ENCODE measurements at places on chromosomes 1 and 21. TPM values are rescaled to one million over a fixed set of nuclear protein-coding genes. Genes with fewer than 3 reads are reported as not detected.

DNA sequence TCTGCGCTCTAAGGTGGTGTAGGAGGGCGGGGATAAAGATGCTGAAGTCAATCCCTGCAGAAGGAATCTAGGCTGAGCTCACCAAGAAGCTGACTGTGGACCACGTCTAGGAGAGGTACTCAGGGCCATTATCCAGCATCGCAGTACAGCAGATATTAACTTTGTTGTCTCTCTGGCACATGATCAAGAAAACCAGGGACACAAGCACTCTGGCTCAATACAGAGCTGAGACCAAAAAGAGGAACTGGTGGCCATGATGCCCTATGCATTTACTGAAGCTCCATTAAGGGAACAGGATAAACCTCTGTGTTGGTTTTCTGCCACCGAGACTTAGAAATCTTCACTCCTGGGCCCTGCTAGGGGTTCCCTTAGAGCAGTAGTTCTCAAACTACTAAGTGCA is 38.0 kb upstream of the ANGPTL7 start:
- H3K4me1 ChIP-seq: no peaks in the 10 kb centered on the region
- peaks cover 23% of the 10 kb centered on the region for H3K36me3 ChIP-seq
- H3K27ac ChIP-seq: no peak overlapping the region
- no peaks in the 10 kb centered on the region for H3K27me3 ChIP-seq
- H3K4me3 ChIP-seq: no peak overlapping the region

DNA sequence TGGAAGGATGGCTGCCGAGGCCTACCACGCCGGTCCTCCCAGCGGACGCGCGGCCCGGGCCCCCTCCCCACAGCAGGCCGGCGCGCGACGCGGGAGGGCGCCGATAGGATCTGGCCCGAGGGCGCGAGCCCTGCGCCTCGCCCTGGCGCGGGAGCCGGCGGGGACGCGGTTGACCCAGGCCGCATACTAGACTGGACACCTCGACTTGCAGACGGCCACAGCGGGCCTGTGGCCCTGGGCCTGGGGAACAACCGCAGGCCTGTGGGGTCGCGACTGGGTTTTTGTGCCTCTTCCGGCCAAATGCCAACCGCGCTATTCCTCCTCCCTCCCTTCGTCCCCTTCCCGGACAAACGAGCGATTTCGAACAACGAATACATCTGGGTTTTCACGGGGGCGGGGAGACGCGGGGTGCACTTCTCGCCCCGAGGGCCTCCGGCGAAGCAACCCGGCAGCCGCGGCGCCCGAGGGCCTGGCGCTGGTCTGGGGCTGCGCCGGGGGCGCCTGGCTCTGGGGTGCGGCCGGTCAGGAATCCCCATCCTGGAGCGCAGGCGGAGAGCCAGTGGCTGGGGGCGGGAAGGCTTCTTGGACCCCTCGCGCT is 2.4 kb downstream of the NHLH2 start:
- H3K27ac ChIP-seq: no peak overlapping the region
- no peaks in the 10 kb centered on the region for H3K4me1 ChIP-seq
- no peak overlapping the region for H3K4me3 ChIP-seq
- no peak for DNase-seq
- peaks cover 10% of the 10 kb centered on the region for H3K27me3 ChIP-seq
- no peaks in the 10 kb centered on the region for H3K36me3 ChIP-seq

DNA sequence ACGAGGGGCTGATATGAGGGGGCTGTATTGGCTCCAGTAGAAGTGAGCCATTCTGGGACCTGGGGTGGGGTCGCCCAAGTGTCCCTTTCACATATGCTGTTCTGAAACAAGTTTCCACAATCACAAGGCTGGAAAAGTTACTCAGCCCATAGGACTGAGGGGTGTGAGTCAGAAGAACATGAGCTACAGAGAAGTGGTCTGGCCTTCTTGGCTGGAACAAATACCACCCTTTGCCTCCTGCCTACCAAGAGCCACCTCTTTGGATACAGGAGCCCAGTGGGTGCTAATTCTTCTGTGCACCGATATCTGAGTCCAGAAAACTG is 42.4 kb downstream of the MEF2D start:
- no peak overlapping the region for H3K27ac ChIP-seq
- no peaks in the 10 kb centered on the region for H3K27me3 ChIP-seq
- no peak for DNase-seq
- H3K4me1 ChIP-seq: peaks cover 5% of the 10 kb centered on the region

DNA sequence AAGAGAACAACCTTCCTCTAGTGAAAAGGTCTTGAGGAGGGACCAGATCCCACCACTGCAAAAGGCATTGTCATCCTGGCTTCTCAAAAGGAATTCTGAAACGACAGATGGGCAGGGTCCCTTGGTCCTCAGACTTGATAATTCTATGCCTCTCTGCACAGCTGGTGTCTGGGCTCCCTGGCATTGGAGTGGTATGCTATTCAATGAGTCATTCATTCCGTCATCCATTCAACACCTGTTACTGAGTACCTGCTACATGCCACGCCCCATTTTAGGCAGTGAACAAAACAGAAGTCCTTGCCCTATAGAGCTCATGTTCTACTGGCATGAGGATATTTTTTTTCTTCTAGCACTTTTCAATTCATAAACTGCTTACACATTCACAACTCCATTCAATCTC is 45.8 kb upstream of the HMGB4 start:
- no peaks in the 10 kb centered on the region for H3K27me3 ChIP-seq

WDR47 gene
- total RNA-seq: 8.3 TPM

PPFIA4 gene
- 1.1 TPM for total RNA-seq

OR2G3 gene
- total RNA-seq: not detected

Measured in GM12878 (cell line).